ENCODE measurements at places on chromosomes 2 and 18.

DNA sequence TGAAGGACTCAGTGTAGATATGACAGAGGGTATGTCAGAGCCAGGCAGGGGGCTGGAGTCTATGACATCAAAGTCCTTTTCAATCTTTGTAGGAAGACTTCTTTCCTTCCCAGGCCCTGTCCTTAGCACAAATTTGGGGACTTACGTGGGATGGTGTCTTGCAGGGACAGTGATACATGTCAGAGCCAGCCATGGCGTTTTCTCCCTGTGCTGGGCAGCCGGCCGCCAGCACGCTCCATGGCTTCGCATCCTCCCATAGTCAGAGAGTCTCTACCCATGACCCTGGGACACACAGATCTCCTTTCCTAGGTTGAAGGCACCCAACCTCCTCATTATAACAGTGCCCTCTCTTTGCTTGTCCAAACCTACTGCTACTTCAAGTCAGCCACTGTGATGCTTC is 156.9 kb upstream of the MYCN start:
- DNase-seq = no peak

- no peak for DNase-seq
Measured at GRCh38 chr18:1150344-1150743, 245.7 kb downstream of the ADCYAP1 start.

GRCh38 chr2:151243468-151243867 is 18.2 kb downstream of the RBM43 start:
- no peak for DNase-seq

DNA sequence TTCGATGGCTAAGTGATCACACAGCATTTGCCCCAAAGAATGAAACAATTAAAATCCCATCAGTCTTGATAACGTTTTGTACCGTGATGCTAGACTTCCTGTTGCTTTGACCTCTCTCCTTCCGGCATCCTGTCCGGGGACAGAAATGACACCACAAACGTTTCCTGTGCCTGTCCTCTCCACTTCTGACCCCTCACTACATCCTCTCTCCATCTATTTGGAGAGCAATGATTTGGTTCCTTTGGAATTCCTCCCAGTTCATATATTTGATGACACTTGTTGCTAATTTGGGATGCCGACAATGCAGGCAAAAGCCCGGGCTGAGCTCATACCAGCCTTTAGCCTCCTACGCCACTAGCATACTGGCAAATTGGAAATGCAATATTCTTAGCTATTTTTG is 151.2 kb upstream of the CCDC68 start:
- no peak for DNase-seq

DNA sequence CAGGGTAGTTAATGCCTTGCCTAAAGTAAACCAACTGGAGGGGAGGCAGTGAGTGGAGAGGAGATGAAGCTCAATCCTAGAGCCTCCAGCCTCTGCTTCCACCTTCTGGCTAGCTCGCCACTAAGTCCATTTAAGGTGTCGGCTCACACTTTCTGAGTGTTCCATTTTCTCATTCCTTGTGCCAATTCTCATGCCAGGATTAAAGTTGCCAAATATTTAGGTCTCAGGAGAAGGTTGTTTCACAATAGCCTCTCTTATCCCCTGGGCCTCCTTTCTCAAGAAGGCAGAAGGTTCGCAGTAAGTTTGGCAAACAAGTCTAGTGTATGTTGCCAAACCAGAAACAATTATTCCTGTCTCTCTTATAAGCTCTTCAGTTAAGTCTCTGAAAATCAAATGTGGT is 57.2 kb downstream of the TACR1 start:
- no peak for DNase-seq

DNA sequence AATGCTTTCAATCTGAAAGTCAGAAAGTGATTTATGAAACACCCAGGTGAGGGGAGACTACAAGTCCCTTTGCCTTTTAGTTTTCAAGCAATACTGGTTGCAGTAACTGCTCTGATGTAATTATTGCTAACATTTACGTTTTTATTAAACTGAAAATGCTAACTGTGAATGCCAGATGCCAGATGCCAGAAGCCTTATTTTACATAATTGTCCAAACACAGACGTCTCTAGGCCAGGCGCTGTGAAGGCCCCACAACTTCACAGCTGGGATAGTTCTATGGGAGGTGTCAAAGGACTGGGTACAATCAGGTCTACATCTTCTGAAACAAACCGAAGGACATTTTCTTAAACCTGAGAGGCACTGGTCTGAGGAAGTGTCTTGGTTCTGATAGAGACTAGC is 27.5 kb upstream of the MSGN1 start:
- DNase-seq = no peak

DNA sequence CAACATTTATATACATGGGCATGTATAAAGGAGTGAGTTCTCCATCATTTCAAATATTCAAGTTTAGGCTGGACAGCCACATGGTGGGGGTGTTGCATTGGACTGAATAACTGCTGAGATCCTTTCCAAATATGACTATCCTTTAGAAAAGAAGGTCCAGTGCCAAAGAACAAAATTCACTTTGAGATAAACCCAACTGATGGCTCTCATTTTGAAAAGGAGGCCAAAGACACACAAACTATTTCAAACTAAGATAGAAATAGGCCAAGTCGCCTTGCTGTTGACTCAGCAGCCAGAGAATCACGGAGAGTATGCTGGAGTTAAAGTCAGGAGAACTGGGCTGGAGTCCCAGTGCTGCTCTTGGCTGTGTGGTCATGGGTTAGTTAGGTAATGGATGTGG is 204.5 kb upstream of the LRATD1 start:
- DNase-seq = no peak

GRCh38 chr2:180463608-180464007 is 456.5 kb upstream of the CWC22 start:
- no peak for DNase-seq
